Endodermal cell (in vitro differentiated cells): ENCODE measurements at places on chromosomes 7 and 10. TPM values are rescaled to one million over a fixed set of nuclear protein-coding genes. Genes with fewer than 3 reads are reported as not detected.

DNA sequence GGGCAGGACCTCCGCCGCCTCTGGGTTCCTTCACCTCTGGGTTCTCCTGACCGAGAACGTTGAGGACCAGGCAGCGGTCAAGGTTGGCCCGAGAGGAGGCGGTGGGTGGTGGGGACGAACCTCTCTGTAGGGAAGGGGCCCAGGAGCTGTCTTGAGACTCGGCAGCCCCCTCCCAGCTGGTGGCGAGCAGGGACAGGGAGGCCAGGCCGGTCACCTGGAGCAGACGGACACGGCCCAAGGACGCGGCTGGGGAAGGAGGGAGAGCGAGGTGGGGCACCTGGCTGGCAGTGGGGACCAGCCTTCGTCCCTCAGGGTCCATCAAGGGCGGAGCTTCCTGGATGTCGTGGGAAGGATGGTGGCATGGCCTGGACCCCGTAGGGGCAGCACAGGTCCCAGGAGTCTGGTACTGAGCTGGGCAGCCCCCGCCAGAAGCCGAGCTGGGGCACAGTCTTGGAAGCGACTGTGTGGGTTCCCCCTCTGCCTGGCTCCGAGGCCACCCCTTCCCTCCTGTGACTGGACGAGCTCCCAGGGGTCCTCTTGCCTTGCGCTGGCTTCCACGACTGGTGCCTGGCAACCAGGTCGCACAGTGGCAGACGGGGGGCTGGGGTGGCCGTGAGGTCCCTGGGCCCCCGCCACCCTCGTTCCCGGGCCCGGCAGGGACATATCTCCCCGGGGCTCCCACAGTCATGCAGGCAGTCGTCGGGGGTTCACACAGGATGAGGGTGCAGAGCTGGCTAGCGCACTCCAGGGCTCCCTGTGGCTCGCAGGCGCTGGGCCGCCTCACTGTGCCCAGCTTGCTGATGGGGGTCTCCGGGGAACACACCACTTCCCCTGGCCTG is 89.9 kb downstream of the DNAJB6 start:
- no peak for DNase-seq

- DNase-seq, result no peak
Observed at GRCh38 chr10:90969121-90969534, 48.2 kb upstream of the ANKRD1 start.

DNA sequence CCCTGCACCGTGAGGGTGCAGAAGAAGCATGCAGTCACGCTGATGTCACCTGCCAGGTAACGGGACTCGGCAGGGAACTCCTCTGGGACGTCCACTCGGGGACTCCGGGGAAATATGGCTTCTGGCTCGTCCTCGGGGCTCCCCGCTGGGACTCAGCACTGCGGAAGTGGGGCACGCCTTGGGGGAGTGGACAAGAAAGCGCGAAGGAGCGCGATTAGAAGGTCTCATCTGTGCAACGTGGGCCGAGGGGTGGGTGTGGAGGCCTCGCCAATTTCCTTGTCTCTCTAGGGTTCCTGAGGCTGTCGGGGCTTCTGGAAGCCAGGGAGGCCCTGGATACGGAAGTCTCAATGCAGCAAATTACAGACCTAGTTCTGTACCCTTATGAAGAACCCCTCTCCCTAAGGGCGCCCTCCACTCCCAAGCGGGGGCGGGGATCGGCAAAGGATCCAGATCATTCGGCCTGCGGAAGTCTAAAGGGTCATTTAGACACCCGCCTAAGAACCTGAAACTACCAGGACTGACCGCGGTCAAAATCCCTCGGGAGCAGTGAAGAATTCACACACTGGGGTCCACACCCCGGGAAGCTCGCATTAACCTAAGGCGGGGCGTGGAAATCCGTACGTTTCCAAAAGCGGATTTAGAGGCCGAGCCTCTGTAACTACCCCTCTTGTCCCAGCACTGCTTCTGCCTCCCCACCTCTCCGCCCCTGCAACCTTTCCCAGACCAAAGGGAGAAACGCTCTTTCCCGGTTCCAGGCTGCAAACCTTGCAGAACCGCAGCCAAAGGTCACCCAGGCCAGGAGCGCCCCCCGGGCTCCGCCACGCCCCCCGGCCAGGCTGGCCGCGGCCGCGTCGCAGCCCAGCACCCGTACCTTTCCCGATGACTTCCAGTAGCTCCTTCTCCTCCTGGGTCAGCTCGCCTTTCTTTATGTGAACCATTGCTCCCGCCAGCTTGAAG is 640 bp downstream of the ANKMY2 start:
- DNase-seq, result peak; percentile 58

DNA sequence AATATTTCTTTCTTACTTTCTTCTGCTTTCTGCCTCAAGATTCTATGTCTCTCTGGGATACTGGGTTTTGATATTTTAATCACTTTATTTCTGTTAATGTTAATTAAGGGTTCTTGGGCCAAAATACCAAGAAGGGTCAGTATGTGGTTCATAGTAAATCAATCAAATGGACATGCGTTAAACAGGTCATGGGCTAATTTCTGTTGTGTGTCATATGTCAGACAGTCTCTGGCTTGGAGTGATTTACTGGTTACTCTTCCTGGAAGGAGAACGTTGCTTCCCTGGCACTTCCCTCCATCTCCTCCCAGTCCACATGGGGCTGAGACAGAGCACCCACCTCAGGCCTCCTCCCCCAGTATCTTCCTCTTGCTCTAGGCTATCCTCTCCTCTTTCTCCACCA is 489.1 kb downstream of the SUGCT start:
- no peak for DNase-seq

Gene HOGA1
- 0.15 and 0.43 TPM in 2 replicates for total RNA-seq
